ENCODE measurements at places on chromosomes 7 and 10.

- no peak for DNase-seq
These were observed 579.8 kb downstream of the GLRX3 start for GRCh38 chr10:130715686-130716670.

DNA sequence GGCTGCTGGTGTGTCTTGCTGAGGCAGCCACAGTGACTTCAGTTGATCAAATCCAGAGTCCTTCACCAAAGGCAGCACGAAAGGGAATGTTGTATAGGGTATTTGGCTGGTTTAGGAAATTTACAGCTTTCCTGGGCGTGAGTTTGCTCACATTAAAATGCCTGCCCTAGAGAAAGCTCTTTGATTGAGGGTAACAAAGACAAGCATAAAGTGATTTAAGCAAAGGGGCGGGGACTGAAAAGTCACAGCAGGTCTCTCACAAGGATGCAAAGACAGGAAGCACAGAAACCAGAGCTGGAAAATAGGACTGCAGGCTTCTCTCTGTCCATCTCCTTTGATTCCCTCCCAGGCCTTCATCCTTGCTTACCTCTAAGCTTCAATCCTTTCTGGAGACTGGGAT, 139.2 kb downstream of the ELMO1 start:
- DNase-seq, result no peak

DNA sequence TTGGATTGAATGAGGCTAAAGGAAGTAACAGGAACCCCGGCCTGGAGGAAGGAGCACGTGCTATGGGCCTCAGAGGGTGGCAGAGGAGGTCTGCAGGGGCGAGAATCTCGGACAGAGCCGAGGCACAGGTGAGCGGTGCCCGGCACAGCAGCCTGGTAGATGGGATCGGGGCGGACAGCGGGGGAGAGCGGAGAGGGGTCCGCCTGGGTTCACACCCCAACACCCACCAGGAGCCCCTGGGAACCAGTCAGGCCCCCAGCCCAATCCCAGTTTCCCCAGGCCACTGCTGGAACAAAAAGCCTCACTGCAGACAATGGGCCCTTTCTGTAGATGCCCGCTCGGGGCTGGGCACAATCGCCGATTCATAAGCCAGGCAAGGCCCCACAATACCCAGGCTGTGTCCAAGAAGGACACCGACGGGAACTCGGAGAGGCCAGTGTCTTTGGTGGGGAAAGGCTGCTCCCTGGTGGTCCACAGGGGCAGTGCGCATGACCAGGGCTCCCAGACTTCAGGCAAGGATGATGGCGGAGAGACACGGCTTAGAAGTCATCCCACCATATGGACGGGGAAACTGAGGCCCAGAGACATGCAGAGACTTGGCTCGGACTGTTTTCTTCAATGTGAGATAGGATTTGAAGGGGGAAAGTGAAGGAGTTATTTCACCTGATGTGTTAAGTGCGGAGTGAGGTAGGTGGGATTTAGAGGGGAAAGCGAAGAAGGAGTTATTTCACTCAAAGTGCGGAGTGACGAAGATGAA, 106.9 kb upstream of the GPR26 start:
- DNase-seq, result peak; percentile 84

DNA sequence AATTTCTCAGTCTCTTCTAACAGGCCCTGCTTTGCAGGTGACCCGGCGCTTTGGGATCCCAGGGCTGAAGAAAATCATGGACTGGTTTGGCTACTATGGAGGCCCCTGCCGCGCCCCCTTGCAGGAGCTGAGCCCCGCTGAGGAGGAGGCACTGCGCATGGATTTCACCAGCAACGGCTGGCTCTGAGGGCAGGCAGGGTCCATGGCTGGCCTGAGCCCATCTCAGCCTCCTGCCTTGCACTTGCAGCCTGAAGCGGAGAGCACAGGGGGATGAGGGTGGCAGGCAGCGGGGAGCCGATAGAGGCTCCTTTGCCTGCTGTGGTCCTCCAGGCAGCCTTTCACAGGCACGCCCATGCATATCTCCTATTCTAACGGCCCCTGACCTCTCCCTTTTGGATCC, 21.8 kb downstream of the MORN4 start:
- DNase-seq, result no peak

- peak; percentile 86 for DNase-seq
These were observed 8.0 kb upstream of the HSPB1 start for GRCh38 chr7:76294344-76295024.

- no peak for DNase-seq
These were observed 55.3 kb downstream of the PPP1R9A start for GRCh38 chr7:94962661-94963060.

DNA sequence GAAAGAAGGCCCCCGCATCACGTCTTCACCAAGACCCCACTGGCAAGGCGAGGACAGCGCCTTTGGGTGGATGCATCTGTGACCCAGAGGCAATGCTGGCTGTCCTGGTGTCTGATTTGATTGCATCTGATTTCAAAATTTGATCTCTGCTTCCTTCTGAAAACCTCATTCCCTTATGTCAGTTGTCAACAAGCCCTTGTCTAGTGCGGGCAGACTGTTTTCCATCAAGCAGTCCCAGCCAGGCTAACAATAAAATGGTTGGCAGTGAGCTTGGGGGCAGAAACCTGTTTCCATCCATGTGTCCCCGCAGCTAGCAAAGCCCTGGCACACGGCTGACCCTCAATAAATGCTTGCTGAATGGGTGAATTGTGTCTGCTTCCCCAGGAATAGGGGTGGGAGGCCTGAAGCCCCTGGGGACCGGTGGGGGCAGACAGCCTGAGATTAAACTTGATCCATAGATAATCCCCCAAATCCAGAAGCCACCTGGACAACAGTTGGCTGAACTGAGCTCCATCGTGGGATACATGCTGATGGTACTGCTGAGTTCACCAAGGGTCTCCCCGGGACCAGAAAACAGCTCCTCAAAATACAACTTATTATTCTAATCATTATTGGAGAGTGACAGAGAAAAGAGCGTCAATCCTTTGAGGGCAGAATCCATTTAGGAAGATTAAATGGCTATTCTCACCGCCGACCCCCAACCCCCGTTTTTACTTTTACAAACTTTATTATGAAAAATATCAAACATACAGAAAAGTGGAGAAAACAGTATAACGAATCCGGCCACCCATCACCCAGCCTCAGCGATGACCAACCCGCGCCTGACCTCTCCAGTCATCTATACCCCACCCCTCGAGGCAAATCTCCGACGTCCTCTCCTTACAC, 912 bp upstream of the DUSP5 start:
- no peak for DNase-seq
